ENCODE measurements at places on chromosomes 6 and 20.
A peak's percentile ranks its signal among the peaks of the same experiment; 100 is the strongest.

DNA sequence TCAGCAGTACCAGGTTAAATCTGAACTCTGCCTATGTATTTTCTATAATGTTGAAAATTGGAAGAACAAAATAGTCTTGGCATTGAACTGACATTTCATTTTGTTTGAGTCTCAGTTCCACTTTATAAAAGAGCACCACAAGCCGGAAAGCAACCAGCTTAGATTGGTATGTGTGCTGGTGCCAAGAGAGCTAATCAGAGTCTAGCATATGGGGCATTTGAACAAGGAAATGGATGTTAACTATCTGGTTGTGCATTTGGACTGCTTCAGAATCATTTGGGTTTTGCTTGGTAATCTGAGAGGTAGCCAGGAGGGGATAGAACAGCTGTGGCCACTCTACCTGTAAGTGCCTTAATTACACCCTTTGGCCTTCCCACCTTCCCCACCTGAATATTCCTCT is 184.8 kb downstream of the GRIK2 start:
- peak; percentile 22 for DNase-seq

DNA sequence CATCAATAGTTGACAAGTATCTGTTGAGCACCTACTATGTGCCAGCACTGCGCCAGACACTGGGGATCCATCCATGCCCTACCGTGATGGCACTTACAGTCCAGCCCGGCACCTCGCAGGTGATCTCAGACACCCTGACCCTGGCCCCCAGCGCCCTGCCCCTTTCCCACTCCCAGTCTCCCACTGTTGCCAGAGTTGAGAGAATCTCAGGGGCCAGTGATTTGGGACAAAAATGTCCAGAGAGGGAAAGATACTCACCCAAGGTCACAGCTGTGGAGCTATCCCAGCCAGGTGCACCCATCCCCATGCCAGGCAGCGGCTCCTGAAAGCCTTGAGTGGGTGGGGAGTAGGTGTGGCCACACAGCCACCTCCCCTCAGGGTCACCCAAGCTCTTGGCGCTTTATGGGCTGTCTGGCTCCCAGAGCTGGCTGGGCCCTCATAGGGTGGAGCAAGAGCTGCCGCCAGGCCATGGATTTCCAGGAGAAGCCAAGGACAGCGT is 3.3 kb downstream of the PI16 start:
- DNase-seq = no peak

- peak; percentile 40 for DNase-seq
Observed at GRCh38 chr6:16129623-16130401, 926 bp downstream of the MYLIP start.

DNA sequence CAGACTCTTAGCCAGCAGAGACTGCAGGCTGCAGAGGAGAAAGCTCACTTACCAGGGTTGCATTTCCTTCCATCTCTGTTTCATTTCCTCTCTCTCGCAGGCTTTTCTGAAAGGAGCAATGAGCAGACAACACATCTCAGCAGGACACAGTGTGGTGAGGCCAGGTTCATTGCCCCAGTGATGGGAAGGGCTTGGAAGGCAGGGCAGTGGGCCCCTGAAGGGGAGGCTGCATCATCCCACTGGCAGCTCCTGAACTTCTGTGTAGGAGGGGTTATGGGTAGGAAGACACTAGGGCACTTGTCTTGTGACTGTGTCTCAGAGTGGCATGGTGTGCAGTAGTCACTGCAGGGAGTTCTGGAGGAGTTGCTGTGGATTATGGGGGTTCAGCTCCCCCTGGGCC is 246.8 kb downstream of the QKI start:
- DNase-seq = no peak

DNA sequence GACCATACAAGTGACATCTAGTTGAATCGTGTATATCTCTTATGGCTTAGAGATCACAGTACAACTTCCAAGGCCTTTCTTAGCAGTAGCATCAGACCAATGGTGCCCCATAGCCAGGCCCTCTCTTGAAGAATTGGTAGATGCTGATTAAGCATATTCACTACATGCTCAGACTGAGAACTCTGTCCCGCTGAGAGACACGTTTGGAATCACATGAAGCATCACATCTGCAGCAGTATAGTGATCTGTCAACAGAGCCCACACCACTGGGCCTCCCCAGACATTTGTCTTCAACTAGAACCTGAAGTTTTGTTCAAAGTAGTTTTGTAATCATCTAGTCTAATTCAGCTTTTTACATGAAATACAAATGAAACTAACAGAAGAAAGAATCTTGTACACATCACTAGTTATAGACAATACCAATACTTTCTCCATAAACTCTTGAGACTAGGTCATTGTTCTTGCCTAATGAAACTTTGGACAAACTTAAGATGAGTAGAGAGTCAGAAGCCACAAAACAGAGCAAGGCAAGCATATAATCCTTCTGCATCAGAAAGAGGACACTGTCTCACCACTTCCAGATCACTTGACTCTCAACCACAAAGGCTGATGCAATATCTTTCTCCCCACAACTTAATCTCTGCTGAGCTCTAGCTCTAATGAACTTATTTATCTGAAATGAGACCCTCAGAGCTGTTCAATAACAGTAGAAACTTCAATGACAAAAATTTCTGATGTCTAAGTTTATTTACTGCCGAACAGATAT is 182.7 kb downstream of the TBX18 start:
- no peak for DNase-seq

GRCh38 chr6:107699254-107699653 is 124.9 kb downstream of the SCML4 start:
- DNase-seq = no peak

DNA sequence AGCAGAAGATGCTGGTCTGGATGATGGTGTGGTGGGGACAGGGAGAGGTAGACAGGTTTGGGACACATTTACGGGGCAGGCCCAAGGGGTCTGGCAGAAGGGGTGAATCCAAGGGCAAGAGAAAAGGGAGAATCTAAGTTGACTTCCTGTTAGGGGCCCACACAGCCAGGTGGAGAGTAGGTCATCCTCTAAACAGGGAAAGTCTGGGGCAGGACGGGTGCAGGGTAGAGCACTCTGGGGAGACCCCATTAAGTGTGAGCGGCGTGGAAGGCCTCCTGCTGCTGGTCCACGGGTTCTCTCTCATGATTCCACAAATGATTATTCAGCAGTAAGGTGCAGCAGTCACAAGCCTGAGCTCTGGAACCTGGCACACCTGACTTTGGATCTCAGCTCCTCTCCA is 2.7 kb downstream of the SRXN1 start:
- DNase-seq = no peak

DNA sequence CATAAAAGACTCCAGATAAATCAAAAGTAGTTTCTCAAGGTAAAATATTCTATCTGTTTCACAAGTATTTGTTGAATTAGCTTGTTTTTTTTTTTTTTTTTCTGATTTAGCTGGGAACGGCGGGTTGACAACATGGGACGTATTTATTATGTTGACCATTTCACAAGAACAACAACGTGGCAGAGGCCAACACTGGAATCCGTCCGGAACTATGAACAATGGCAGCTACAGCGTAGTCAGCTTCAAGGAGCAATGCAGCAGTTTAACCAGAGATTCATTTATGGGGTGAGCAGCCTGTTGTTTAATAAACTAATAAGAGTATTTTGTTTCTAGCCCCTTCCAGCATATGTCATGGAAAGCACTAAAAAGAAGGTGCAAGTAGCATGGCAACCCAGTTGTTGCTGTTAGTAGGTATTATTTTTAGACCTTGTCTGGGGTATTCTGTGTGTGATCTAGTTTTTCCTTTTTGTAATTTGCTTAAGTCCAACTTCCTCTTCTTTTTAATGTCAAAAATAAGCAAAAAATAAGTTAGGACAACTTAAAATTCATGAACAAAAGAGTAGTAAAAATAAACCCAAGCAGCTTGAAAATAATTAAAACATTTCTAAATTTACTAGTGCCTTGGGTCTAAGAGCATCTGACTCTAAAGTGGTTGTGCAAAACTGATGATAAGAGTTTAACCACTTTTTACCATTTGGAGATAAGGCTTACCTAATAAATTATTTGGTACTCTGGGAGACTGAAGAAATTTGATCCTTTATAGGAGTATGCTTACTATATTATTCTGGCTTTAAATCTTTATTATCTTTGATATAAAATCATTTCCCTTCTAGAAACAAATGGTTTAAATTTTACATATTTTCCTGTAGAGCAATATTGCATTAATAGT is 70.8 kb upstream of the DYNLRB1 start:
- no peak for DNase-seq

DNA sequence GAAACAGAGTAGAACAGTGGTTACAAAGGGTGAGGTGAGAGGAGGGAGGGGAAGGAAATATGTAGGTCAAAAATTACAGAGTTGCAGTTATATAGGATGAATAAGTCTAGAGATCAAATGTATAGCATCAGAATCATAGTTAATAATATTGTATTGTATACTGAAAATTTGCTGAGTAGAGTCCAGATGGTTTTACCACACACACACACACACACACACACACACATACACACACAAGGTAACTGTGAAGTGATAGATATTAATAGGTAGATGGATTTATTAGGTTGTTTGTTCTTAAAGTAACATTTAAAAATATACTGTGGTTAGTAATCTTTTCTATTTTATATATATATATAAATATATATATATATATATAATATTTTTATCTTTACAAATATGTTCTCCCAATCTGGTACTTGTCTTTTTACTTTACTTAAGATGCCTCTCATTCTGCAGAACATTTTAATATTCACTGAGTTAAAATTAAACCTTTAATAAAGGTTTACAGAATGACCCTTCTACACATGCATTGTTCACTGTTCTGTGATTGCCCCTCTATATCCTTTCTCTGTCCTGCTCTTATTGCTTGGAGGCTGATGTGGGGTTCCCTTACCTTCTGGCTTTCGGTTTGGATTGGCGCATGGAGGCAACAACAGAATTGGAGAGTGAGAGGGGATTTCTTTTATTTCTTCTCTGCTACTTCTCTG is 408 bp downstream of the PTCHD4 start:
- no peak for DNase-seq

DNA sequence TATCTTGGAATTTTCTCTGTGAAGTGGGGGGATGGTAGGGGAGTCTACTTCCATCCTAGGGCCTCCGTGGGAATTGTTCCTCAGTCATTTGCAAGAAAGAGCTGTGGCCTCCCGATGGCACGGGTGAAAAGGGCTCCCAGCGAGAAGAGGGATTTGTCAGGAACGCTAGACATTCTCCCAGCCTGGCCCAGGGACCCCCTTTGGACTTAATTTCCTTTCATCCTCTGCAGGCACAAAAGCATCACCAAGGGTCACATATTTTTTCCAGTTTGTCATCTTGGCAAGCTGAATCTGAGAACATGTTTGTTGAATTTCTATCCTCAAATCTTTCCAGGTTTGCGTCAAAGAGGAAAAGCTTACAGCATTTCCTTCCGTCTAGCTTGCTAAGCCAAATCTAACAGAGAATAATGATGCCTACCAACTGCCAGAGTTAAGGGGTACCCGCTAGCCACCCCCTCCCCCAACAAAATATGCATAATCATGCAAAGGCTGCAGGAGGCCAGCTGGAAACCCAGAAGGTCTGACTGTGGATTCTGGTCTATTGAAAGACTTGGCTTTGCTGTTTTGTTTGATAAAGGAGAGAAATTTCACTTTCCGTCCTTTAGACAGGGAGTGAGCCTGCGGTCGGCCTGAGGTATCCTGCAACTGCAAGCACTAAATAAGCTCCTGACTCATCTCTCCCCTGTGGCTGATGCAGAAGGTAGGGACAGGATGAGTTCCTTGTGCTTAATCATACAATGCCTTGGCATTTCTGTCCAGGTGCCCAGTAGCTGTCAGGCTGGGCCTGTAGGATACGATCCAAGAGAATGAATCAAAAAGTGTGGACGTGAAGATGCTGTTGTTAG is 23.1 kb downstream of the PSMG4 start:
- no peak for DNase-seq

DNA sequence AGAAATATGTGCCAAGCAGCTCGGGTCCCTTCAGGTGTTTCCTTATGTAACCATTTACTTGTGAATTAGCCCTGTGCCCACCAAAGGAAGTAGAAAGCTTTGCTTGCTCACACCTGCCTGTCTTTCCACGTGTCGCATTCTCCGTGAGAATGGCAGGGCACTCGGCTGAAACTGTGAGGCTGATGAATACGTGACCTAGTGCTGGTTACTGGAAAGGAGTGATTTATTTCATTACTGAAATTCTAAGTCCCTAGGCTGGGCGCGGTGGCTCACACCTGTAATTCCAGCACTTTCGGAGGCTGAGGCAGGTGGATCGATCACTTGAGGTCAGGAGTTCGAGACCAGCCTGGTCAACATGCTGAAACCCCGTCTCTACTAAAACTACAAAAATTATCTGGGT is 45.9 kb upstream of the TULP1 start:
- DNase-seq = no peak

DNA sequence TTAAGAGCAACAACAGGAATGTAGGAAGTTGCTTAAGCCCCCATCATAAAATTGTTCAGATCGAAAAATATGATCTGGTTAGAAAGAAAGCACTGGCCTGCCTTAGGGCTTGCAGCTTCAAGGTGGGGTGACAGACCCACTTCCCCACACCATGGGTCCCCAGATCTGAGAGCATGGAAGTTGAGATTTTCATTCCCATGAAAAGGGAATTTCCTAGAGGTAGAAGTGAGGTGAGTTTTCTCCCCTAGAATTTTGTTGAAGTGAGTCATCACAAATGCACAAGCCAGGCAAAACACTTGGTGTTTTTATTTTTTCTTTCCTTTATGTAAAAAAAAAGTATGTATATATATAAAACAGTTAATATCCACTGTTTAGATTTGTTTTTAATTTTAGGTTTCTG is 213.6 kb upstream of the SUPT3H start:
- DNase-seq = no peak

GRCh38 chr20:25325073-25325472 is 65.6 kb downstream of the ABHD12 start:
- DNase-seq = no peak

DNA sequence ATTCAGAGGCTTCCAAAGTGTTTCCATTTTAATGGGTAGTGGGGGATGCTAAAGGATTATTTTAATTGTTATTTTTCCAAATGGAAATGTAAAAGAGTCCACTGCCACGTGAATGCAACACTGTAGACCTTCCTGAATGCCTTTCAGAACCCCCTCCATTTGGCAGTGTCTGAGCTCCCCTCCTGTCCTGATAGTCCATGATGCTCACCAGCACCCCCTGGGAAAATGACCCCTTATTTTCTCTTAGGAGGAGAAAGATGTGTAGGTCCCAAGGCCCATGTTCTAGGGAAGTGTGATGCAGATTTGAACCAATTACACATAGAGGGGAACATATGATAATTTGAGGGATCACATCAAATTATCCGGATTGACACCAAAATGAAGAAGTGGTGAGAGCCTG is 46.8 kb upstream of the SH3BGRL2 start:
- DNase-seq = no peak

DNA sequence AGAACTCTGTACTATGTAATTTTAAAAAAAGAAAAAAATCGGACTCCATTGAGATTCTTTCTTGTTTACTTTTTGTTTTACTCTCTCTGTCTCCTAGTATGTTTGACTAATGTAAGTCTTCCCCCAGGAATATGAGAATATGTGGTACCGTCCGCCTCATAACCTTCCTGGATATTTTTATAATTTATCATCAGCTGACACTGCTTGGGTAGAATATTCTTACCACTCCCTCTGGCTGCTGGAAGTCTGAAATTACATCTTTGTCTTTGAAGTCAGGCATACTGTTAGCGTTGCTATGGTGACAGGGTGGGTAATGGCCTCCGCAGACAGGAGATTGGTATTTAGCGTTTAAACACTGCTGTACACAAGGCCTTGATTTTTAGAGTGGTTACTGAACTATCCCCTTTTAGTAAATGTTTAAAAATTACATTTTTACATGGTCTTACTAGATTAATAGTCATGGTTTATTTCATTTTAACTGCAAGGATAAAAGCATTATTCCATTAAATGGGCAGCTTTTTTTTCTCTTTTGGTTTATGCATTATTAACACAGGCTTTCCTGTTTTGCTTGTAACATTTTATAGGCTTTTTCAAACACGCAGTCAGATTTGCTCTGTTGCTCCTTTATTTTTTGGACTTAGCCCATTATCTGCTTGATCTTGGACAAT is 176.4 kb downstream of the ARID1B start:
- DNase-seq = peak; percentile 99

Data from NCI-H1105 (cell line).